ENCODE measurements at places on chromosomes 13 and 19. TPM values are rescaled to one million over a fixed set of nuclear protein-coding genes. Genes with fewer than 3 reads are reported as not detected.
A peak's percentile ranks its signal among the peaks of the same experiment; 100 is the strongest.

DNA sequence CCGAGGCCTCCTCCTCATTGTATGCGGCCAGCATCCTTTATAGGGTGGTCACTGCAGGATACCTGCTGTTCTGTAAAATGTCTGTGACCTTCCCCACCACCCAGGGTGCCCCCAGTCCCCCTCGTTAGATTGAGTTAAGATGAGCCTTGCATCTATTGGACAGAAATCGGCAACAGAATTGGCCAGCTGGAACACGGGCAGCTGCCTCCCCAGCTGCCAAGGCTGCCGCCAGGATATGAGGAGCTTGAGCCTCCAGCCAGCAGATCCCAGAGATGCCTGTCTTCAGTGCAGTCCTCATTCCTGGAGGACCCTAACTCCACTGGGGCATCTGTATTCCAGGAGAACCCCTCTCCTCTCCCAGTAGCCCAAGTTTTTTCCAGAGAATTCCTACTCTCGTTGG lies 463.0 kb downstream of the TSHZ3 start:
- no peaks in the 10 kb centered on the region for H3K36me3 ChIP-seq
- H3K27me3 ChIP-seq = no peaks in the 10 kb centered on the region
- no peak overlapping the region for H3K27ac ChIP-seq
- no peak for DNase-seq
- H3K4me1 ChIP-seq = no peaks in the 10 kb centered on the region

DNA sequence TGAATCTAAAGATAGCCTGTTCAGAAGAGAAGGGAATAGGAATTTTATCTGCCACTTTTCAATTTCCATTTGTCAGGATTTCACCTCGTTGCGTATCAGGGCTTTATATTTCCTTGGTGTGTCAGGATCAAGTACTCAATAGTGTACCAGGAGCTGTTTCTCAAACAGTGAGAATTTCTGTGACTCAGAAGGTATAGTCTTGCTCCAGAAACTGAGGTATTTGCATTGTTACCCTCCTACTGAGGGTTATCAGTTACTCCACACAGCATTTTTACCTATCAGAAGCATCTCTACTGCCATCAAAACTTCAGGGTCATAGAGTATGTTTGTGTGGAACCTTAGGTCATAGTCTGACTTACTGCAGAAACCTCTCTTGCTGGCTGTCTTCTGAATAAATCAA lies 271.7 kb upstream of the EDNRB start:
- no peaks in the 10 kb centered on the region for H3K36me3 ChIP-seq
- no peaks in the 10 kb centered on the region for H3K4me1 ChIP-seq
- no peak overlapping the region for H3K4me3 ChIP-seq
- DNase-seq = no peak
- no peak overlapping the region for H3K27ac ChIP-seq
- no peaks in the 10 kb centered on the region for H3K27me3 ChIP-seq

GRCh38 chr13:30750036-30750435 lies 14.7 kb downstream of the ALOX5AP start:
- no peak for DNase-seq
- H3K4me1 ChIP-seq = peaks cover 35% of the 10 kb centered on the region
- no peaks in the 10 kb centered on the region for H3K27me3 ChIP-seq
- no peak overlapping the region for H3K4me3 ChIP-seq
- no peaks in the 10 kb centered on the region for H3K36me3 ChIP-seq
- no peak overlapping the region for H3K27ac ChIP-seq

Gene CRX
- total RNA-seq = not detected

DNA sequence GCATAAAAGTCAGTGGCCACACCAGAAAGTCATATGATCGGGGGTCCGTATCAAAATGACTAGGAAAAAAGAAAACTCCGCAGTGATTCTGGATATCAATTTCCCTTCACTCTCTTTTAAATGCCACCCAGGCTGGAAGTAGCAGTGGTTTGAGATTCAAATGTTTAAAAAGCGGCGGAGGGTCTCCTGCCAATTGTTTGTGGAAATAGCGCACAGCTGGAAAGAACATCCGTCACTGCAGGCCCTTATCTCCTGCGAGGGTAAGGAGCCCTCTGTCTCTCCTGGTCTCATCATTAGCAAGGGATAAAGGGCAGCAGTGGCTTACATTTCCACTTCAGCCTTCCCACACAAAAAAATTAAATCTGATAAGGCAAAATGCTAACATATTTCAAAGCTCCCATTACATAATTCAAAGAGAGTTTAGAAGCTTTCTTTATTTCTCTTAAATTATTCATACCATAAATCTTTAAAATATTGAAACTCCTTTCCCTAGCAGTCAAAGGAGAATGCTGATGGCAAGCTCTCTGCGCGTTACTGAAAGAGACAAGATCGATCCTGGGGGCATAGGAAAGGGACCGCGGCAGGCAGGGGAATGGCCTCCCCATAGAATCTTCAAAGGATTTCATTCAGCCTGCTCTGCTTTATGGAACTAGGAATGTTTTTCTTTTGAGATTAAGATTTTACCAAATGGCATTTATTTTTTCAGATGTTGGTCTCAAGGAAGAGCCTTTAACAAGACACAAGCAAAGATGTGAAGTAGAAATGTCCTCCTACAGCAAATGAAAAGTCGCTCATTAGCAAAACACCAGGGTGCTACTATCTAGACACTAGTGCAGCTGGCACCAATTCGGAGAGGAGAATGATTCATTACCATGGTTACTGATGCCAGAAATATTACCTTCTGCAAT lies 35.0 kb downstream of the AMER2 start:
- H3K4me3 ChIP-seq = no peak overlapping the region
- H3K27me3 ChIP-seq = no peaks in the 10 kb centered on the region
- DNase-seq = no peak
- H3K4me1 ChIP-seq = no peaks in the 10 kb centered on the region
- no peak overlapping the region for H3K27ac ChIP-seq
- no peaks in the 10 kb centered on the region for H3K36me3 ChIP-seq

GRCh38 chr13:91100944-91101343 lies 246.5 kb upstream of the MIR17HG start:
- no peaks in the 10 kb centered on the region for H3K4me1 ChIP-seq
- H3K27me3 ChIP-seq = no peaks in the 10 kb centered on the region
- DNase-seq = no peak
- no peak overlapping the region for H3K27ac ChIP-seq

Gene UHRF1
- total RNA-seq = 77.7 TPM

DNA sequence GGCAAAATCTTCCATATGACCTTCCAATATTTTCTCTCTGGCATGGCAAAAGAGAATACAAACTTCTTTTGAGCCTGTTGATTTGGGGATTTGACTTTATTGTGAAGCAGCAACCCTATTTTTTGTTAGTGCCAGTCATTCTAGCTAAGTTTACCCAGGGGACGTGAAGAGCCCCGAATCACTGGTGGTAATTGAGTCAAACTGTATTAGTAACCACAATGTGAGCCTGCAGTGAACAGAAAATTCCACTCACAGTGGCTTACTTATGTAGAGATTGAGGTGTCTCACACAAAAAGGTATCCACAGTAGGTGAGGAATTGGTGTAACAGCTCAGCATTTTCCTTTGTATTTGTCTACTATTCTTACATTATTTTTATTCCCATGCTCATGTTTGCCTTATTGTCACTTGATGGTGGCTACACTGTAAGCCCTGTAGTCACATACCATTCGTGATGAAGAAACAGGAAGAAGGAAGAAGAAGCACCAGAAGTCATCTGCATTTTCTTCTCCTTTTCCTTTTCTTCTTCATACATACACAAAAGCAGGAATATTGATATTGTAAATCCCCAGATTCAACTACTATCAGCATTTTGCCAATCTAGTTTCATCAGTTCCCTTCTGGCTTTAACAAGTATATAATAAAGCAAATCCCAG lies 33.3 kb upstream of the MYCBP2 start:
- H3K4me1 ChIP-seq = no peaks in the 10 kb centered on the region
- no peaks in the 10 kb centered on the region for H3K36me3 ChIP-seq
- H3K27ac ChIP-seq = no peak overlapping the region

Gene CASP14
- total RNA-seq = not detected

GRCh38 chr19:49469828-49470614 lies 4.0 kb upstream of the FLT3LG start:
- no peak overlapping the region for H3K4me3 ChIP-seq
- H3K27ac ChIP-seq = no peak overlapping the region
- H3K36me3 ChIP-seq = 0 out of 3 replicates have a peak, but pooled peaks cover 6% of the 10 kb centered on the region

Gene PRTN3
- not detected for total RNA-seq

GRCh38 chr13:77720988-77721387 lies 23.5 kb downstream of the SLAIN1 start:
- no peak for DNase-seq
- no peak overlapping the region for H3K4me3 ChIP-seq
- H3K27ac ChIP-seq = no peak overlapping the region
- H3K36me3 ChIP-seq = no peaks in the 10 kb centered on the region
- no peaks in the 10 kb centered on the region for H3K27me3 ChIP-seq

GRCh38 chr19:11092181-11092538 lies 2.9 kb downstream of the LDLR start:
- H3K27me3 ChIP-seq = no peaks in the 10 kb centered on the region
- peaks cover 69% of the 10 kb centered on the region for H3K4me1 ChIP-seq
- peak overlapping the region; percentile 100 for H3K27ac ChIP-seq
- peak; percentile 92 for DNase-seq
- no peak overlapping the region for H3K4me3 ChIP-seq
- H3K36me3 ChIP-seq = peaks cover 8% of the 10 kb centered on the region

DNA sequence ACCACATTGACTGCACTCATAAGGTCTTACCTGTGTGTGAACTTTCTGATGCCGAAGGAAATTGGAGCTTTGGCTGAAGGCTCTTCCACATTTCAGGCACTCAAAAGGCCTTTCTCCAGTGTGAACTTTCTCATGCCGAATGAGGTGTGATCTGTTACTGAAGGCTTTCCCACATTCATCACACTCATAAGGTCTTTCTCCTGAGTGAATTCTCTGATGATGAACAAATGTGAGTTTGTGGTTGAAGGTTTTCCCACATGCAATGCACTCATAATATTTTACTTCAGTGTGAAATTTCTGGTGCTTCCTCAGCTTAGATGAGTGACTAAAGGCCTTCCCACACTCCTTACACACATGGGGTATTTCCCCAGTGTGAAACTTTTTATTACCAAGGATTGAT lies 5.7 kb downstream of the ZNF132 start:
- no peak overlapping the region for H3K4me3 ChIP-seq
- no peaks in the 10 kb centered on the region for H3K36me3 ChIP-seq
- H3K27me3 ChIP-seq = no peaks in the 10 kb centered on the region
- DNase-seq = no peak
- H3K4me1 ChIP-seq = no peaks in the 10 kb centered on the region
- H3K27ac ChIP-seq = no peak overlapping the region

DNA sequence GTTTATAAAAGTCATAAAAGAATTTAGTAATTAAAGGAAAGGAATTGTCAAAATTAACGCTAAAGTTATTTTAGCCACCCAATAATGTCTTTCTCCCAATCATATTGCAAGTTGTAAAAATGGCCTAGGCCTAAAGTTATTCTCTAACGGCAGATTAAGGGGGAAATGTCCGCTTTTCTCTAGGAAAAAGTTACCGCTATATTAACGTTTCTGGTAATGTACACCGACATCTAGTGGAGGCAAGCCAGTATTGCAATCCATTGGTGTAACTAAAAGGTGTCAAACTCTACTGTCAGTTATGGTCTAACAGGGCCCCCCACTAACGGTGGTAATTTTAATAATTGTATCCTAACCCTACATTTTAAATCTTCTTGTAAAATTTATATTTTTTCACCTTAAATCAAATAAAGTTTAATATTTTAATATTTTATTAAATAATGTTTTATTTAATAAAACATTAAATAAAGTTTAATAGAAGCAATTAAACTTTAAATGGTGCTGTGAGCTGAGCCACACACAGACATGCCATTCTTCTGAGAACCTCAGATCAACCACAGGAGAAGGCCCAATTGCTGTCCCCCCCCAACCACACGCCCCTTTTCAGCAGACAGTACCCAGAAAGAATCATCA lies 35.9 kb upstream of the ZSCAN5A start:
- H3K27me3 ChIP-seq = no peaks in the 10 kb centered on the region
- no peak overlapping the region for H3K4me3 ChIP-seq
- no peaks in the 10 kb centered on the region for H3K36me3 ChIP-seq
- H3K27ac ChIP-seq = no peak overlapping the region
- peak; percentile 58 for DNase-seq
- H3K4me1 ChIP-seq = peaks cover 25% of the 10 kb centered on the region

GRCh38 chr19:57701625-57702024 lies 7.4 kb downstream of the ZNF154 start:
- no peaks in the 10 kb centered on the region for H3K36me3 ChIP-seq
- no peak for DNase-seq
- no peaks in the 10 kb centered on the region for H3K4me1 ChIP-seq
- H3K27ac ChIP-seq = no peak overlapping the region
- H3K4me3 ChIP-seq = no peak overlapping the region

- no peaks in the 10 kb centered on the region for H3K36me3 ChIP-seq
- no peak overlapping the region for H3K27ac ChIP-seq
- no peak overlapping the region for H3K4me3 ChIP-seq
These were observed 869.4 kb downstream of the PCDH17 start for GRCh38 chr13:58500938-58501337.

DNA sequence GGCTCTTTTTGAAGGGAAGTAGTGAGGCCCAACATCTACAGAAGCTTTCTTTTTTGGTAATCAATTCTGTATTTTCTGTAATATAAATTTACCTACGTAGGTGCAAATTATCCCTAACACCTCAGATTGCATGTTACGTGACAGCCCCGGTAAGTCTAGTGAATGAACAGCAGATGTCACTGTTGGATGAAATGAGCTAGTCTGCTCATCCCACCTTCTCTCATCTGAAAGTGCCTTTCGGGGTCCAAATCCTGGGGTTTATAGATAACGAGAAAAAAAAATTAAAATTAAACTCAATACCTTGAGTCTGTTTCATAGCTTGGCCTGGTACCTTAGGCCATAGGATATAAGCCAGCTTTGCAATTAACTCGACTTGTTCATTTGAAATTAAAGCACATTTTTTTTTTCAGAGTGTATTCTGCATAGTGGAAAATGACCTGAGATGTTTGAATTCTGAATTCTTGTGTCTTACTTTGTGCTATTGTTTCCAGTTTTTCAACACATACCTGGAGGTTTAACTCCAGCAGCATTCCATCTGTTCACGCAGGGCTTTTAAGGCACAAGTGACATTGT lies 548.2 kb downstream of the GPC5 start:
- no peaks in the 10 kb centered on the region for H3K36me3 ChIP-seq
- H3K4me1 ChIP-seq = no peaks in the 10 kb centered on the region
- no peaks in the 10 kb centered on the region for H3K27me3 ChIP-seq
- no peak overlapping the region for H3K4me3 ChIP-seq
- DNase-seq = peak; percentile 44
- H3K27ac ChIP-seq = no peak overlapping the region

DNA sequence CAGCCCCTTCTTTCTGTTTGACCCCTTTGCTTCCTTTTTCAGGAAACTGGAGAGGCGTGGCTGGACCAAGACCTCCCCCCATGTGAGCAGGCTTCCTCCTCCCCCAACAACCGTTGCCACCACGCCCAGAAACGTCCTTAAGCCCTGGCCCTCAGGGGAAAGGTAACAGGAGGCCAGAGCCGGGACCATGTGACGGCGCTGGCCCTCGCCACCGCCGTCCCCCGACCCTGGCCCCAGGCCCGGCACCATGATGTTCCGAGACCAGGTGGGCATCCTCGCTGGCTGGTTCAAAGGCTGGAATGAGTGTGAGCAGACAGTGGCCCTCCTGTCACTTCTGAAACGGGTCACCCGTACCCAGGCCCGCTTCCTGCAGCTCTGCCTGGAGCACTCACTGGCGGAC lies 14.4 kb downstream of the SAMD4B start:
- no peak overlapping the region for H3K4me3 ChIP-seq
- no peaks in the 10 kb centered on the region for H3K4me1 ChIP-seq
- H3K27me3 ChIP-seq = no peaks in the 10 kb centered on the region
- no peak for DNase-seq

Gene KCTD4
- not detected for total RNA-seq

GRCh38 chr19:30733826-30734550 lies 361.8 kb downstream of the ZNF536 start:
- H3K27me3 ChIP-seq = no peaks in the 10 kb centered on the region
- no peak overlapping the region for H3K27ac ChIP-seq
- DNase-seq = no peak

- peak overlapping the region; percentile 87 for H3K27ac ChIP-seq
- H3K27me3 ChIP-seq = no peaks in the 10 kb centered on the region
- H3K4me1 ChIP-seq = peaks cover 22% of the 10 kb centered on the region
- H3K36me3 ChIP-seq = peaks cover 9% of the 10 kb centered on the region
These were observed 763 bp downstream of the POLD1 start for GRCh38 chr19:50384685-50385535.
